Adipocyte (in vitro differentiated cells): ENCODE measurements at places on chromosomes 3 and 15.

- peak; percentile 91 for DNase-seq
Measured at GRCh38 chr3:112778353-112778948, 68.2 kb downstream of the CD200R1L start.

DNA sequence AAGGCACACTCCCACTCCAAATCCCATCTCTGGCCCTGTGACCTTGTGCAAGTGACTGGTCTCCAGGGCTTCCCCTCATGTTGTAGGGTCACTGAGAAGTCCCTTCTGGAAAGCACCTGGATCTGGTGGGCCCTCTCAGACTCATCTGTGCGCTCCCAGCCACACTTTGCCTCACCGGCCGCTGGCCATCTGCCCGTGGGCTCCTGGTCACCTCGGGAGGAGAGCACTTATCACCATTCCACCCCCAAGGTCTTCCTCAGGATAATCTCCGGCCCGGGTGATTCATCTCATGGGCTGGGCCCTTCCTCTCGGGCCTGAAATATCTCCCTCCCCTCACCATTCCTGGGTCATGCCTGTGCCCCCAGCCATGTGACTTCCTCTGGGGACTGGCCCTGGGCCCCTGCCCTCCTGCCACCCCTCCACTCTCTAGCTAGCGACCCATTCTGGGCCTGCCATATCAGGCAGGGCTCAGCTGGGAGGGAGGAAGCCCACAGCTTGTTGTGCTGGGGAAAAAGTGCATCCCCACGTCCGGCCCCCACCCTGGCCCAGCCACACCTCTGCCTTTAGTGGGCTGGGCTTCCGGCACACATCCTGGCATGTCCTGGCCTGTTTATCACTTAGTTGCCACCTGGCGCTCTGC is 10.6 kb upstream of the WNT7A start:
- DNase-seq, result no peak

GRCh38 chr15:48781481-48782081 is 29.3 kb downstream of the CEP152 start:
- no peak for DNase-seq

GRCh38 chr3:124978627-124979026 is 44.1 kb upstream of the MUC13 start:
- DNase-seq, result no peak

DNA sequence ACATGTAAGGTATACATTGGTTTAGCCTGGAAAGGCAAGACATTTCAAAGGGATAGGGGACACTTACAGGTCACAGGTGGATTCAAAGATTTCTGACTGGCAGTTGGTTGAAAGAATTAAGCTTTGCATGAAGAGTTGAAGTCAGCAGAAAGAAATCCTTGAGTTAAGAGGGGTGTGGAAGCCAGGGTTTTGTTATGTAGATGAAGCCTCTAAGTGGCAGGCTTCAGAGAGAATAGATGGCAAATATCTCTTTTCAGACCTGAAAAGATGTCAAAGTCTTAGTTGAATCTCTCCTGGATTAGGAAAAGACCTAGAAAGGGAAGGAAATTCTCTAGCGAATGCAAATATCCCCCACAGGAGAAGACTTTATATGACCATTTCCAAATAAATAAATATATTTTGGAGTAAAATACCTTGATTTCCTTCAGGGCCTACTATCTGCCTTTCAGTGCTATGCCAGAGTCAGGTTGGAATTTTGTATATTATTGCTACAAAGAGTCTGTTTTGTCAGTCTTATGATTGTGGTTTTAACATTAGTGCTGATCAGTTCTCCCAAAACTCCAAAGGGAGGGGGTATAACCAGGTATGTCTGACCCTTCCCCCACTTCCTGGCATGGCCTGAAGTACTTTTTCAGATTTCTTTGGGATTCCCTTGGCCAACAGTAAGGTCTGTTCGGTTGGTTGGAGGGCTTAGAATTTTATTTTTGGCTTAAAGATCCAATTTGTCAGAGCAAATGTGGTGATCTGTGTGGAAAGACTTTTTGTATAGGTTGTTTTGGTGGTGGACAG is 286.4 kb downstream of the LRTM1 start:
- no peak for DNase-seq

GRCh38 chr3:105618556-105618955 is 250.3 kb downstream of the CBLB start:
- DNase-seq, result no peak

GRCh38 chr15:68348081-68348480 is 70.5 kb downstream of the FEM1B start:
- no peak for DNase-seq

DNA sequence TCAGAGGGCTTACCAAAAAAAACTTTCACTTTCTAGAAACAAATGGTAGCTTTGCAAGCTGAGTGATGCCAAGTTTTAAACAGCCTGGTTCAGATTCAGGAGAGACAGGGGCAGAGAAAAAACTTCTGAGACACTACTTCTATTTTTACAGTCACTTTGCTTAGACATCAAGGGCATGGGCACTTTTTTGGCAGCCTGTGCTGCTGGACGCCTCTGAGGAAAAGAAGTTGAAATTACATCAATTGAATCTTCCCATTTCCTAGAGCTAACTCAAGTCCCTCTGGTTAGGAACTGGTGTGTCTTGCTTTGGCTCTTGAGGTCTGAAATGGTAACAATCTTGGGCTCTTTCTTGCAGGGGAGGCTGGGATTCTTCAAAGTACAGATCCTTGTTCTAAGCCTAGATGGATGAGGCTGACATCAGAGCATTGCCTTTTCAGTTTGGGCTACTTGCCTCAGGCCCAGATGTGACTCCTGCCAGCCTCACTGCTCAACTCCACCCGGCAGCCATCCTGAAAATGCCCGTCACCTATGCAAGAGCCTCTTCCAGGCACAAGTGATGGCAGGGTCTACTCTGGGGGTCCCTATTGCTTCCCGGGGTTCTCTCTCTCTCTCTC is 357.5 kb downstream of the FOXP1 start:
- no peak for DNase-seq

DNA sequence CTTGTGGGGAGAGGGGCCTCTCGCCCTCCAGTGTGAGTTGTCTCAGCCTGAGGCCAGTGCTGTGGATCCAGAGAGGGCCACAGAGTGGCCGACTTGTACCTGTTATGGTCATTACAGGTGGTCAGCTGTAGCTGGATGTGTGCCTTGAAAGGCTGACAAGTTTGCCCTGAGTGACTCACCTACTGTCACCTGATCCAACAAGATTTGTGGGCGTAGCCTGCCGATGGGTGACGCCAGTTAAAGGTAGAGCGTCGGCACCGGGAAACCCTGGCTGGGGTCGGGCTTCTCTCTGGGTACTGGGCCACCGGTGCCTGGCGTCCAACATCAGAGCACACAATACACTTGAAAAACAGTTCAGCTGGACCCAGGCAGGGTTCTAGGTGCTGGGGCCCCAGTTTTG is 2.8 kb upstream of the ISG20 start:
- no peak for DNase-seq

GRCh38 chr3:46480491-46481195 is 15.9 kb upstream of the LTF start:
- no peak for DNase-seq

GRCh38 chr3:53780171-53780570 is 66.0 kb downstream of the CHDH start:
- peak; percentile 35 for DNase-seq

DNA sequence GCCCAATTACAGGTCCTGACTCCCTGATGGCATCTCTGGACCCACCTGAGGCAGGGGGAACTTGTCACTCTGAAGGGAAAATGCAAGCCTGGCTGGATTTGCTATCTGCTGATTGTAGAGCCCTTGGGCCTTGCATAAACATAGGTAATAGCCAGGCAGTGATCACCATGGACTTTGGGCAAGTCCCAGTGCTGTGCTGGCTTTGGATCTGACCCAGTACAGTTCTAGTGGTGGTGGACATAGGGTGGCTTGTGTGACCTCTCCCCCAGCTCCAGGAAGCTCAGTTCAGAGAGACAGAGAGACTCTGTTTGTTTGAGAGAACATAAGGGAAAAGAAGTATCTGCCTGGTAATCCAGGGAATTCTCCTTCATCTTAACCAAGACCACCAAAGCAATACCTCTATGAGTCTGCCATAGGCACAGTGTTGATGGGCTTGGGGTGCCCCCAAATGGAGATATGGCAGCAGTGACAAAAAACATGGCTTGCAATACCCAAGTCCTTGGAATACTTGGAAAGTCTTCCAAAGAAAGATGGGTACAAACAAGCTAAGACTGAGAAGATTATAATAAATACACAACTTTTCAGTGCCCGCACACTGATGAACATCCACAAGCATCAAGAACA is 348.5 kb downstream of the PYDC2 start:
- DNase-seq, result no peak
